ENCODE measurements at places on chromosomes 2 and 18.

- DNase-seq = no peak
Measured at GRCh38 chr2:123015186-123015585, 1009.9 kb upstream of the CNTNAP5 start.

DNA sequence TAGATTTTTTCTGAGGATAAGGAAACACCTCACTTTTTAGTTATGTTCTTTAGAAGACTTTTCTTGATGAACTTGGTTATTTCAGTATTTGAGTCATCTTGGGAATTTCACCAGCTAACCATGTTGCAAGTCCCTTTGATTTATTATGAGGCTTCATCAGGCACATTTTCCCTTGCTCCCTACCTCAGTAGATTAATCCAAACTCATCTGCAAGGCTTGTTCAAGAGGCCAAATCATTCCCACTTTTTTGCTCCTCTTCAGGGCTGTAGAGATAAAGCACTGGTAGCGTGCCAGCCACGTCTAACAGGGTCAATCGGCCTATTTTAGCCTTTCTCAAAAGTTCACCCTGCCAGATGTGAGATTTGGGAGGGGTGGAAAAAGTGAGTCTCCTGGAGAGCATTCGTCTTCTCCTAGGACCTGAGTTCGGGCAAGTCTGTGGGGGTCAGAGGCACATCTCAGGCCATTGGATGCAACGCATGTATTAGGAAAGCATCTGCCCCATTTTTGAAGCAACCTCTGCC, 120.3 kb downstream of the RDH14 start:
- no peak for DNase-seq

- DNase-seq = peak; percentile 30
Measured at GRCh38 chr2:46615986-46616485, 136.7 kb downstream of the TMEM247 start.

DNA sequence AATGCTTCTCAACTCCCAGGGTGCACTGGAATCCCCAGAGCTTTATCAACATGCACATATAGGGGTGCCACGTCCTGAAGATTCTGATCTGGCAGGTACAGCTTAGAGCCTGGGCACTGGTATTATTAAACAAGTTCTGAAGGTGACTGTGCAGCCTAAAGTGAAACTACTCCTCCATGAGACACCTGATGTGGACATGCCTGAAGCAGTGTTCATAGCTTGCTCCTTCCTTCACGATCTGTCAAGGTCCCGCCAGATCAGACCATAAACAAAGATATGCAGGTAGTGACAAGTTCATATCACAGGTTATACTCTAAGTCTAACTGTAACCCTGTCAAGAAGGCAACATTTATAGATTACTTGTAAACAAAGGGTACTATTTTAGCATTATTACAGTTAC, 65.3 kb upstream of the DNER start:
- DNase-seq = no peak

- no peak for DNase-seq
Measured at GRCh38 chr2:135942936-135943688, 42.3 kb downstream of the DARS1 start.

GRCh38 chr2:64745562-64745961, 91.8 kb upstream of the SERTAD2 start:
- no peak for DNase-seq

GRCh38 chr2:178271629-178272333, 77.5 kb downstream of the OSBPL6 start:
- no peak for DNase-seq

- peak; percentile 86 for DNase-seq
Measured at GRCh38 chr2:191218292-191218898, 26.8 kb upstream of the MYO1B start.

DNA sequence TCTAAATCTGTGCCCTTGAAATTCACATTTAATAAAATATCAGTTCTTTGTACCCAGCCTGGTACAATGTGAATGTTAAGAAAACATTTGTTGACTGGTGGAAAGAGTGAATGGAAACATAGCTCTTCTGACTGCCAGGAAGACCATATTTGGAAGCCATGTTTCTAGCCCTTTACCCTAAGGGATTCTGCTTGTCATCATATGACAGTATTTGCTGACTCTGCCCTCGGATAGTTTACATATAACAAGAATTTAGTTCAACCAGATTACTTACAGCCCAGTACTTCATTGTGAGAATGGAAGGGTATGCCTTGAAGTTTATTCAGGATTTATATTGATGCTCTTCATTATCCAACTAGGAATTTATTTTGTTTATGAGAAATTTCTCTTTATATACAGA, 13.8 kb upstream of the KCNS3 start:
- no peak for DNase-seq

GRCh38 chr2:28955467-28955866, 25.6 kb upstream of the TOGARAM2 start:
- no peak for DNase-seq

DNA sequence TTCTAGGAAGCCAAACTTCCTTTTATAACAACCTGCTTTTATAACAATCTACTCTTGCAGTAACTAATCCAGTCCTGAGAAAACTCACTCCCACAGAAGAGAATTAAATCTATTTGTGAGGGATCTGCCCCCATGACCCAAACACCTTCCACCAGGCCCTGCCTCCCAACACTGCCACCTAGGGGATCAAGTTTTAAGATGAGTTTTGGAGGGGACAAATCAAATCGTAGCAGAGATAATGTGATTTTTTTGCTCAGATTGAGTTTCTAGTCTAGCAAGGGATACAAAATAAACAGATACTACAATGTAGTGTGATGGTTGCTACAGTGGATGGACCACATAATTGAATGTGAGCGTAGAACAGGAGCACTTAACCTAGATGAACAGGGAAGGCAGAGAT, 52.2 kb downstream of the NCOA1 start:
- no peak for DNase-seq

- no peak for DNase-seq
Measured at GRCh38 chr2:207091176-207091575, 74.6 kb downstream of the KLF7 start.

- DNase-seq = peak; percentile 8
Measured at GRCh38 chr18:11096411-11096810, 53.0 kb downstream of the PIEZO2 start.

- DNase-seq = no peak
Measured at GRCh38 chr2:137056704-137057103, 291.4 kb downstream of the THSD7B start.

- DNase-seq = no peak
Measured at GRCh38 chr18:61616111-61616610, 276.6 kb downstream of the RNF152 start.

- DNase-seq = no peak
Measured at GRCh38 chr2:96580771-96581170, 44.2 kb downstream of the ARID5A start.

GRCh38 chr2:119523383-119523951, 816 bp downstream of the SCTR start:
- no peak for DNase-seq

DNA sequence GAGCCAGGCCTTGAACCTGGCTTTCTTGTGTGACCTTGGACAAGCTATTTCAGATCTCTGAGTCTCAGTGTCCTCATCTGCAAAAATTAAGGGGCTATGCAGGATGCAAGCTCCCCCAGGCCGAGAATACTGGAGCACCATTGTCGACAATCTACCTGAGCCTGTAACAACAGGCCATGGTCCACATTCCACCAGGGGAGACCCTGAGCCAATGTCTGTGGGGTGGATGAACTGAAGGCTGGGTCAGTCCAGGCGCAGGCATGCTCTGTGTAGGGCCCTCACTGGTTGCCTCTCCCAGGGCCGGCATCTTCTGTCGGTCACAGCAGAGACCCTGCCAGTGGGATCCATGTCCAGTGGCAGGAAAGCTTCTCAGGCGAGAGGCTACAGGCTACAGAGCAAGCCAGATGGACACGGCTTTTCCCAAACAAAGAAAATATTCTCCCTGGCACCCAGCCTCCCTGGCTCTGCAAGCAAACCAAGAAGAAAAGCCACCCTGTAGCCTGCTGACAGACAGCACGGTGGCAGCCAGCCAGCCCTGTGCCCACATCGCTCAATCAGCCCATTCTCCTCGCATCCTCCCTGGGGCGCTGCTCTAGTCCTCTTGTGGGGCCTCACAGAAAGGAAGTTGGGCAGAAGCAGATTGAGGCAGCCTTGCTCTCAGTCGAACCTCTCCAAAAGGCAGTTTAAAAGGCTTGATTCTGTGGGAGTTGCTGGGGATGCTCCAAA, 48.7 kb upstream of the FZD7 start:
- DNase-seq = no peak

GRCh38 chr2:239946562-239946863, 78.6 kb downstream of the NDUFA10 start:
- no peak for DNase-seq

- DNase-seq = no peak
Measured at GRCh38 chr2:33529771-33530481, 53.5 kb downstream of the RASGRP3 start.

GRCh38 chr2:155518094-155518493, 814.4 kb downstream of the NR4A2 start:
- DNase-seq = no peak

DNA sequence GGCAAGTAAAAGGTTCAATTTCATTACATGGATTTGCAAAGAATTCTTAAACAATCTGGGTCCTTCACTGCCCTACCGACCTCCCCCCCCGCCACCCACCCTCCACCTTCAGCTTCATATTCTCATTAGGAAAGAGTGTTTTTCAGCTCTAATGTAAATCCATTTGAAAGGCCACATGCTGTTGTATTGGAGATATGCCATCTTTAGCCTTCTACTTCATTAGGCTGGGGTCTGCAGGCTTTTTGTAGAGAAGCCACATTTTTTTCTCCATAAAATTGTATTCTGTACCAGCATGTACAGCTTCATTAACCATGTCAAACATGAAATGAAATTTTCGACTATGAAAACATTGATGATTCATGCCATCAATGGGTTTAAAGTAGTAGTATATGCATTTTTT, 42.8 kb upstream of the THUMPD2 start:
- no peak for DNase-seq

DNA sequence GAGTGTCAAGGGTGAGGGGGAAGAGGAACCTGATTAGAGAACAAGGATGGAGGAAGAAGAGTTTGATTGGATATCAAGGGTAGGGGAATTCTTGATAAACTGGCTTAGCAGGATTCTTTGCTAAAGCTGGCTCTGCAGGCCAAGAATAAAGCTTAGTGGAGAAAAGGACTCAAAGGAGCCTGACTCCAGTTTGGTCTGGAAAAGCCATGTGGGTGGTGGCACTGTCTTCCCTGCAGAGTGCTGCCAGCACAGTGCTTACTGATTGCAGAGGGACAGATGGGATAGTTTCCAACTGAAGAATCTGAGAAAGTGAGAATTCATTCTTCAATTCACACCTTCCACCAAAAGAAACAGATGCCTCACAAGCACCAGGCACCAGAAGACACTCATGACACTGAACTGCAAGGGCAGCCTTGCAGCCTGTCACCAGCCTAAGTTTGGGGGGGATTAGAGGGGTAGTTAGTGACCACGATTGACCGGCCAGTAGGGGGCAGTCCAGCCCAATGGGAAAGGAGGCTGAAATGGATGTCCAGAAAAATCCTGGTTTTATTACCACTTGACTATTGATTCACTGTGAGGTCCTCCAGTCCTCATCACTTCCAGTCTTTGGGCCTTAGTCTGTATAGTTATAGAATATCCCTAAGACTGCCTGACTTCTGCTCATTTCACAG, 334.5 kb downstream of the SMAD2 start:
- peak; percentile 61 for DNase-seq

DNA sequence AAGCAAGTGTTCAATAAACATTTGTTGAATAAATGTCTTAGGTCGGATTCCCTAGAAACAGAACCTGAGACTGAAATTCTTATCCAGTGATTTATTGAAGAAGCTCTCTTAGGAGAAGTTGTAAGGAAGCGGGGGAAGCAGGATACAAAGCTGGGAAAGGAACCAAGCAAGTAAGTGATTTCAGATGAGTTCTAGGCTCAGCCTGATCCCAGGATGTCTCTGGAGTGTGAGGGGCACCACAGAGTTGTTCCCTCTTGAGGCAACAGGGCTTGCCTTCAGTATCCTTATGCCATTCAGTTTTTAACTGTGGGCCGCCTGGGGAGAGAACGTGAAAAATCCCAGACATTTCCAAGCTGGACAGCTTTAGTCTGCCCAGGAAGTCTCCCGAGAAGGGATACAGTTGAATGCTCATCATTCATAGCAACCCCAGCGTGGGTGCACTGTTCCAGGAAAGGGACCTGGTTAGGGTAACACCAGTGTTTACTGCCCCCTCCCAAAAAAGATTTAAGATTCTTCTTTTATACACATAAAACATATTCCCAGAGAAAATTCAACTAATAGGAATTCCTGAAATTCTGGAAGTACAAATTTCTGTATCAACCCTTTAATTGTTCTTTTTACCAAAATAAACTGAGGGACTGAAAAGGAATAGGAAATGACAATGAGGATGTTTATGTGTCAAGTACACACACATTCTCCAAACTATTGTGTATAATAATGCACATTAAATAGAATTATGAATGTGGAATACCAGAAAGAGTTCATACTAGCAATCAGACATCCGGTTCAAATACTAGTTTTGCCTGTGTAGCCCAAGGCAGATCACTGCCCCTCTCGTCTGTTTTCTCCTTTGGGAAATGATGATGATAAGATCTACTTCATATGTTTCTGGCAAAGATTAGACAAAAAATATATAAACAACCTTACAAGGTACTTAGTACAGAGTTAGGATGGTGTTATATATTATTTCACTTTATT, 592.1 kb upstream of the CDH2 start:
- peak; percentile 67 for DNase-seq

DNA sequence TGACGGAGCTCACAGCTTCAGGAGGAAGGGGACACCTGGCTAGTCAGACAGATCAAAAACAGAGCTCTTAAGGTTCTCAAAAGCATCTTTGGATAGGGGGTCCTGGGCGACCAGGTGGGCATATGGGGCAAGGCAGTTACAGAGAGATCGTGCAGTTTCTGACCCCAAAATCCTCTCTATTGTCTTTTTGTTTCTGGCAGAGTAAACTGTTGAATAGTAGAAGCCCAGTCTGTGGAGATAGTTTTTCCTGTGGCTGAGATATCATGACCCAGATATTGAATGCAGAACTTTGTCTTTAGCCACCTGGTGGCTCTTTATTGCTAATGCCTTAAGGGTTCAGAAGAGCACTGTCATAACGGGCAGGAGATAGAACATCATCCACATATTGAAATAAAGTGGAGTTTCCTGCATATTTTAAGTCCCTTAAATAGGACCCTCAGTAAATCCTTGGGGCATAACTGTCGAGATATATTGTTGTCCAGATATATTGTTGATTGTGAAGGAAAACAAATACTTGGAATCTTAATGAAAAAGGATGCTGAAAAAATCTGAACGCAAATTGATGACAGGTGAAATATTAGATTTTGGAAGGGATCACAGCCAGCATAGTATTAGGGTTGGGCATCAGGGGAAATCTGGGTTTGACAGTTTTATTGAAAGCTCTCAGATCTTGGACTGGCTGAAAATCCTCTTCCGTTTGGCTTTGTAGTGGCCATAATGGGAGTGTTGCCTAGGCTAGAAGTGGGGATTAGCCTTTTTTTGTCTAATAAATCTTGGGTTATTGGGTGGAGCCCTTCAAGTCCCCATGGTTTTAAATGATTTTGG, 14.1 kb upstream of the ZDBF2 start:
- peak; percentile 59 for DNase-seq

- no peak for DNase-seq
Measured at GRCh38 chr2:26483957-26484565, 6.1 kb upstream of the OTOF start.

- peak; percentile 23 for DNase-seq
Measured at GRCh38 chr2:85327160-85327821, 498 bp downstream of the TGOLN2 start.

- no peak for DNase-seq
Measured at GRCh38 chr18:21664069-21664468, 40.5 kb downstream of the ABHD3 start.
